ENCODE measurements at places on chromosomes 2 and 18.

- no peak for DNase-seq
These were observed 77.1 kb downstream of the SPATS2L start for GRCh38 chr2:200383380-200384110.

GRCh38 chr2:4368907-4369306, 665.5 kb downstream of the DCDC2C start:
- no peak for DNase-seq

GRCh38 chr2:69185807-69186206, 172.8 kb downstream of the ANTXR1 start:
- DNase-seq, result no peak

DNA sequence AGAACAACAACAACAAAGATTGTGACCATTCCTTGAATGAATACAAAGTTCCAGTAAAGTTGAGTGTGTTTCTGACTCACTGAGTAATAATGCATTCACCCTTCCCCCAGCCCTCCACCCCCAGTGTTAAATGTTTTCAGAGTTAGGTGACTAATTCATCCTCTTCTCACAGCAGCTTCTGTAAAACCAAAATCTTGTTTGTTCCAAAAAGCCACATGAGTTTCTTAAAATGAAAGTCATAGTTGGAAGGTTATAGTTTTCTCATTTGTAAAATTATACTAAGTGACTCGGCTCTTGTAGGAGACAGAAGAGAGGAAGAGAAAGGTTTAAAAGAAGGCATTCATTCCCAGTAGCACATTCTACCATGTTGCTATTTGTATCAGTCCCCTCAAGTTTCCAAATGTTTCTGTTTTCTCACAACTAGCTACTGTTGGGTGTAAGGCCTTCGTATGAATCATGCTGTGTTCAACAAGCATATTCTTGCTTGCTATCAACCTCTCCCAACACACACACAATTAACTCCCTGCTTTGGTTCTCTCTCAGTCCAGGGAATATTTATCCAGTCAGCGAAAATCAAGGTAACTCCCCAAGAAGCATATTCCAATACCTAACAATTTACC, 75.3 kb downstream of the MBD2 start:
- DNase-seq, result no peak

DNA sequence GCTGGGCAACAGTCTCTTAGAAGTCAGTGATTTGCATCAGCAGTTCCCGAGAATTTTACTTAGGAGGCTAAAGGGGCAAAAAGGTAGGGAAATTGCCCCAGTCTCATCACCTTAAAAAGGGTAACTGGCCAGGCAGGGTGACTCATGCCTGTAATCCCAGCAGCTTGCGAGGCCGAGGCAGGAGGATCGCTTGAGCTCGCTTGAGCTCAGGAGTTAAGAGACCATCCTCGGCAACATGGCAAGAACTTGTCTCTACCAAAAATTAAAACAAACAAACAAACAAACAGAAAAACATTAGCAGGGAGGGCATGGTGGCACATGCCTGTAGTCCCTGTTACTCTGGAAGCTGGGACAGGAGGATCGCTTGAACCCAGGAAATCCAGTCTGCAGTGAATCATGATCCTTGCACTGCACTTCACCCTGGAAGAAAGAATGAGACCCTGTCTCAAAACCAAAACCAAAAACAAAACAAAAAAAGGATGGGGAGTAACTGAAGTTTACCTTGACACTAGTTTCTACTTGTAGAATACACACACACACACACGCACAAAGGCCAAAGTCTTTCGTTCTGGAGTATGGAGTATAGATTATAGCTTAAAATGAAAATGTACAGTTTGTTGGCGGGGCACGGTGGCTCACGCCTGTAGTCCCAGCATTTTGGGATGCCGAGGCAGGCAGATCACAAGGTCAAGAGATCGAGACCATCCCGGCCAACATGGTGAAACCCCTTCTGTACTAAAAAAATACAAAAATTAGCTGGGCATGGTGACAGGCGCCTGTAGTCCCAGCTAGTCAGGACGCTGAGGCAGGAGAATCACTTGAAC, 2.7 kb upstream of the GEMIN6 start:
- DNase-seq, result no peak

- DNase-seq, result no peak
These were observed 46.9 kb upstream of the TAF1B start for GRCh38 chr2:9796056-9797010.

- DNase-seq, result no peak
These were observed 10.1 kb downstream of the COL4A4 start for GRCh38 chr2:227153758-227154486.

DNA sequence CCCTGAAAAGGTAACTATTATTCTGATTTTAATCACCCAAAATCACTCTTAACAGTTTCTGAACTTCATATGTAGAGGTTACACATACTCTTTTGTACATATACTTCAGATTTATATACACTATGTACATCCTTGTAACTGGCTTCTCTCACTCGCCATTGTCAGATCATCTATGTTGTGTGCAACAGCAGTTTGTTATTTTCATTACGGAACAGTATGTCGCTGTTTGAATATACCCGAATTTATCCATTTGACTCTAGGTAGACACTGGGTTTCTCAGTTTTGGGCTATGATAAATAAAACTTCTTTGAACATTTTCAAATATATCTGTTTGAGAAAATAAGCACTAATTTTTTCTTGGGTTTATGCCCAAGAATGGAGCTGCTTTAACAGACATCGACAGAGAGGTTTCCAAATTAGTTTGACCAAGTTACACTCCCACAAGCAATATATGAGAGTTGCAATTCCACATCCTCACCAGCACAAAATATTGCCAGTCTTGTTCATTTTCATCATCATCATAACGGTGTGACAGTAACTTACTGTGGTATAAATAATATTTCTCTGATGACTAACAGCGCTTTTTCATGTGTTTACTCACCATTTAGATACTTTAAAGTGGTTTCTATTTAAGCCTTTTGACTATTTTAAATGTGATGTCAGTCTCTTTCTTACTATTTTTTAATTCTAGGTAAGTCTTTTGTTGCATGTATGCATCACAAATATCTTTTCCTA, 80.9 kb downstream of the SMC6 start:
- DNase-seq, result no peak

DNA sequence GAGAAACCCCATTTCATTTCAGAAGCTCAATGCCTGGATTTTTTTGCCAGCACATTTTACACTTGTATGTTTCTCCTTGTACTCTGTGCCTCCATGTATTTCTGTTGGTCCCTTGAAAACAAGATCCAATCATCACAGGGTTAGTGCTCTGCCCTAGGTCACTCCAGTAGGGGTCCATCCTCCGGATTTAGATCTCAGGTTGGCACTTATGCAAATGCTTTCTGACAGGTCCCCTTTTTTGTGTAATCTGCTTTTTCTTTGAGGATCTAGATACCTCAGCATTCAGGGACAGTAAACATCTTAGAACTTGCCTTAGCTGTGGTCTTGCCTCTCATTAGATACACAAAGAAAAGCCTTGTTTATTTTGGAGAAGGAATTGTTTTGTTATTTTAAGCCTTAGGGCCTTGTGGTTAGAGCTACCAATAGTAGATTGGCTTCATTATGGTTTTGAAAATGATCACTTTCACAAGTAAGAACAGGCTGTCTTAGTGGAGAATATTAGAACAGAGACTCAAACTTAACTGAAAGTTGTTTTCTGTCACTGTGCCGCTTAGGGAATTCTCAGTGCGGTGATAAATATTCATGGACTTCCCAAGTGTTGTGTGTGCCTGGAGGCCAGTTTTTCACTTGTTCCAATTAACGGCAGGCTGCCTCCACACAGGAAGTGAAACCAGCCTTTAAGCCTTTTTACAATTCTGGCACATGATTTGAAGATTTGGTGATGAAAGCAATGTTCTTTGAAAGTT, 7.8 kb downstream of the MERTK start:
- DNase-seq, result peak; percentile 46

DNA sequence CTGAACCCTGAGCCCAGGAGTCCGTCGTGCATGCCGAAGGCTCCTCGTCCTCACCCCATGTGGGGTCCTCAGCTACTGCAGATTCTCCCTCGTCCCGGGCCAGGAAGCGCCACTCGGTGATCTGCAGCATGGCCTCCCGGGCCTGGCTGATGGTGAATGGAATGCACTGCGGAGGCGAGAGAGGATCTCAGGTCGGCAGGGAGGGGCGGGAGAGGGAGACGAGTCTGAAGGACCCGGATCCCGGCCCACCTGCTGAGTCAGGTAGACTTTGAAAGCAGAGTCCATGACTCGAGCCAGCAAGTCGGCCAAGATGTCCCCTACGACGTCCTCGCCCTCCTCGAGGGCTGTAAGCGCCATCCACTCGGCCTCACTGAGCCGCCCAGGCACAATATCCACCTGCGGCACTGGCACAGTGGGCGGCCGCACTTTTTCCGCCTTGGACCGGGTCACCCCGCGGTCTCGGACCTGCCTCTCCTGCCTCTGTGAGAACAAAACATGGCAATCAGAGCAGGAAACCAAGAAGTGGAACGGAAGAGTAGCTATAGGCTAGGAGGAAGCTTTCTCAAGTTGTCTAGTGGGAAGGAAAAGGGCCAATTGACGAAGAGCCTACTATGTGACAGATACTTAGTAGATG, 5.5 kb downstream of the C2orf81 start:
- no peak for DNase-seq

DNA sequence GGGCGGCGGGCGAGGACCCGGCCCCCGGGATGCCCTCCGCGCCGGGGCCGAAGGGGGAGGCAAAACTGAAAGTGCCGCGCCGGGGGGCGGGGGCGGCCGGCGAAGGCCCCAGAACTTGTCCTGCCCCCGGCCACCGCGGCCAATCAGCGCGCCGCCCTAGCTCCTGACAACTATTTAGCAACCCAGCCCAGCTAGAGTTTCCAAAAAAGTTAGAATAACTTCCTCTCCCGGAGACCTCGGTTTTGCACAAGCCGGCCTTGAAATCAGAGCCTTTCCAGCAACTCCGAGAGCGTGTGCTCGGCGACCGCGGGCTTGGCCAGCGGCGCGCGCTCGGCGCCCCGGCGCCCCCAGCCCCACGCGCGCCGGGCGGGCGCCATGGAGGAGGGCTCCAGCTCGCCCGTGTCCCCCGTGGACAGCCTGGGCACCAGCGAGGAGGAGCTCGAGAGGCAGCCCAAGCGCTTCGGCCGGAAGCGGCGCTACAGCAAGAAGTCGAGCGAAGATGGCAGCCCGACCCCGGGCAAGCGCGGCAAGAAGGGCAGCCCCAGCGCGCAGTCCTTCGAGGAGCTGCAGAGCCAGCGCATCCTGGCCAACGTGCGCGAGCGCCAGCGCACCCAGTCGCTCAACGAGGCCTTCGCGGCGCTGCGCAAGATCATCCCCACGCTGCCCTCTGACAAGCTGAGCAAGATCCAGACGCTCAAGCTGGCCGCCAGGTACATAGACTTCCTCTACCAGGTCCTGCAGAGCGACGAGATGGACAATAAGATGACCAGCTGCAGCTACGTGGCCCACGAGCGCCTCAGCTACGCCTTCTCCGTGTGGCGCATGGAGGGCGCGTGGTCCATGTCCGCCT, at the start of gene TWIST2:
TWIST2 (plus strand) TSS at position 245 of the 850 bp plus-strand sequence; CDS start at position 376, 131 bp downstream.
- no peak for DNase-seq

DNA sequence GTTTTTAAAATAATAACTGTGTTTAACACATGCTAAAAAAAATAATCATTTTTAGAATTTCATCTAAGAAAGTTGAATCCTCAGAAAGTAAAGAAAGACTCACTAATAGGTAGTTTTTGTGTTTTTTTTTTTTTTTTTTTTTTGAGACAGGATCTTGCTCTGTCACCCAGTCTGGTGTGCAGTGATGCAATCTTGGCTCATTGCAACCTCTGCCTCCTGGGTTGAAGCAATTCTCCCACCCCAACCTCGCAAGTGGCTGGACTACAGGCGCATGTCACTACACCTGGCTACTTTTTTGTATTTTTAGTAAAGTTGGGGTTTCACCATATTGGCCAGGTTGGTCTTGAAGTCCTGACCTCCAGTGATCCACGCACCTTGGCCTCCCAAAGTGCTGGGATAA, 7.1 kb downstream of the CKAP2L start:
- peak; percentile 65 for DNase-seq

DNA sequence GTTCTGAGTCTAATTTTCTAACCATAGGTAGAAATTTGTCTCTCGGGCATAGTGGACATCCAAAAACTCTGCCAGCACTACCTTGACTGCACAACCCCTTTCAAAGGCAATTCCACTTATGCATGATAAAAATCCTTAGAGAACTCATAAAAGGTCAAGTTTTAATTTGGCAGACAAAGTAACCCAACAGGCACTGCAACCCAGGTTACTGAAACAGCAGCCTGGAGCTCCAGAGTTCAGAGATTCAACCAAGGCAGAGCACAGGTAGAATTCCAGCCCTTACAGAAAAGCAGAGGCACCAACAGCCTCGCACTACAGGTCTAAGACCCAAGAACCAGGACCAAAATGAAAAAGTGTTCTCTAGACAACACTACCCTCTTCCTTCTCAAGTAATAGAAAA, 1.8 kb downstream of the DTNB start:
- DNase-seq, result no peak

DNA sequence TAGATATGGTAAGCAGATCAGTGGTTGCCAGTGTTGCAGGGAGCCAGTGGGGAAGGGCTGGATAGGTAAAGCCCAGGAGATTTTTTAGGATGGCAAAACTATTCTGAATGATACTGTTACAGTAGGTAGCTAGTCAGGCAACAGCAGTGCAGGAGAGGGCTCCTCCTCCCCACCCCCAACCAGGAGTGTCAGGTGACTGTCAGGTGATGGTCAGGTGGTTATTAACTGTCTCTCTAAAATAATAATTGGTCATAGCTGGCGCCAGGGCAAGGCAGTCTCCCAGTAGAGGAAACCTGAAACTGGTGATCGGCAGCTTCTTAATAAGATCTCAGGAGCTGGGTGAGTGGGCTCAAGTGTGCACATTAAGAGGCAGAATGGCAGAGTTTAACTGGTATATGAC, 201.6 kb upstream of the PARD3B start:
- DNase-seq, result no peak

DNA sequence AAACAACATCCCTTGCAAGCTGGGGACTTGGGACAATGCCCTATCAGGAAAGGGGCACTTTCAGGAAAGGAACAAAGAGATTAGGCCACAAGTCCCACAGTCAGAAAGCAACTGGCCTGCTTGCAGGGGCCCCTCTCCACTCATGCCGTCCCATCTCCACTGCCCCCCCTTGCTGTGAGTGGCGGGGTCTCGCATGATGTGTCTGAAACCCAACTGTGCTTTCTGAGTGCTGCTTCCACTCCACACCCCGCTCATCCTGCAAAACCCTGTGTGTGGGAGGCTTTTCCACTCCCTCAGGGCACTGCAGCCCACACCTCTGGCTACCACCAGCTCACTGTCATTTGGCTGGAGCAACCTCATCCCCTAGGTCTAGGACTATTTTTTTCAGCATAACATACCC, 7.9 kb downstream of the HS6ST1 start:
- no peak for DNase-seq

- DNase-seq, result no peak
These were observed 4.7 kb upstream of the NCK2 start for GRCh38 chr2:105739944-105740530.

DNA sequence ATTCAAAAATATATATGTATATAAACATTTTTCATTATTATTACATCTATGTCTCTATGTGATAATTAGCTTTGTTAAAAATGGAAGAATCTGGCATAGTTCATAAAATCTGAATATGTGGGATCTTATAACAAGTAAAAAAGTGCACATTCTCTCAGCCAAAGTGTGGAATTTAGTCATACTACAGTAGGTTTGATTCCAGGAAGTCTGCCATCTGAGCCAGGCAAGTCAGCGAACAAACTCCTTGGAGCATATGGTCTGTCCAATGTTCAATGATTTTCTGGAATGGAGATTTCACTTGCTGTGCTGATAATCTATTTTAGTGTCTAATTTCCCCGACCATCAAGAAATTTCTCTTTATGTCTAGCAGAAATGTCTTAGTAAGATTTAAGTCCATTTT, 1033.2 kb upstream of the NXPH2 start:
- DNase-seq, result no peak

- DNase-seq, result peak; percentile 1
These were observed 621.9 kb upstream of the SOX11 start for GRCh38 chr2:5070257-5070656.
